ENCODE measurements at places on chromosomes 4 and X.

GRCh38 chrX:148185631-148186030 lies 204.5 kb downstream of the FMR1NB start:
- no peak for DNase-seq

- no peak for DNase-seq
Observed at GRCh38 chrX:111445485-111445884, 33.5 kb upstream of the DCX start.

- no peak for DNase-seq
Observed at GRCh38 chrX:19629541-19629940, 114.2 kb upstream of the MAP3K15 start.

DNA sequence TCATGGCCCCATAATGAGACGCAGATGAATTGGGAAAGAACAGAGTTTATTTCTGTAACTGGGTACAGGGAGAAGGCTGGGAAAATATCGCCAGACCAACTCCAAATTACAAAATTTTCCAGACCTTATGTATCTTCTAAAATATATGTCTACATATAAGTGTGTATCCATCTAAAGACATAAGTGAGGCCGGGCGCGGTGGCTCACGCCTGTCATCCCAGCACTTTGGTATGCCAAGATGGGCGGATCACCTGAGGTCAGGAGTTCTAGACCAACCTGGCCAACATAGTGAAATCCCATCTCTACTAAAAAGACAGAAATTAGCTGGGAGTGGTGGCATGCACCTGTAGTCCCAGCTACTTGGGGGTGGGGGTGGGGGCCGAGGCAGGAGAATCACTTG lies 11.7 kb upstream of the DHRSX start:
- no peak for DNase-seq

DNA sequence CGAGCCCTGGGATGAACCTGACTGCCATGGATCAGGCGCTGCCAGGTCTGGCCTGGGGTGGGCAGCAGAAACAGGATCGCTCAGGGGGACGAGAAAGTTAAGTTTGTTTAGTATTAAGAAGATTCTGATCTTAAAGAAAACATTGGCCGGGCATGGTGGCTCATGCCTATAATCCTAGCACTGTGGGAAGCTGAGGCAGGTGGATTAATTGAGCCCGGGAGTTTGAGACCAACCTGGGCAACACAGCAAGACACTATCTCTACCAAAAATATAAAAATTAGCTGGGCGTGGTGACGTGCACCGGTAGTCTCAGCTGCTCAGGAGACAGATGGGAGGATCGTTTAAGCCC lies 696 bp upstream of the FLNA start:
- no peak for DNase-seq

DNA sequence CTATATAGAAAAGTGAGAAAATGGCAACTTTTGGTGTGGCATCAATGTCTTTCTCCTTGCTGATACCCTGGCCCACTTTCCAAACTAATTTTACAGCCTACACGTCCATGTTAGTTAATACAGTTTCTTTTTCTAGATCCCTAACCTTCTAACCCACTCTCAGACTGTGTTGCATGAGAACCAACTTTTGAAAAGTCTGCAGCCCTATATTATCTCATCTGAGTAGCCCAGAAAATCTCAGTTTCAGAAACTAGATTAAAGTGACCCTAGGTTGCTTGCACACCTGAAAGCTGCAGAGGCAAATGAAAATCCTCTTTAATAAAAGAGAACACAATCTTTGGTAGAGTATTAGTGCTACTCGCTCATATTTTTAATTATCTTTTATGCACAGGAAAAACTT lies 371.6 kb upstream of the EMCN start:
- DNase-seq: no peak

- no peak for DNase-seq
Observed at GRCh38 chr4:128335541-128335940, 47.9 kb upstream of the PGRMC2 start.

- DNase-seq: no peak
Observed at GRCh38 chr4:30875658-30876269, 155.6 kb downstream of the PCDH7 start.

GRCh38 chrX:118455013-118455412 lies 40.6 kb upstream of the DOCK11 start:
- no peak for DNase-seq

DNA sequence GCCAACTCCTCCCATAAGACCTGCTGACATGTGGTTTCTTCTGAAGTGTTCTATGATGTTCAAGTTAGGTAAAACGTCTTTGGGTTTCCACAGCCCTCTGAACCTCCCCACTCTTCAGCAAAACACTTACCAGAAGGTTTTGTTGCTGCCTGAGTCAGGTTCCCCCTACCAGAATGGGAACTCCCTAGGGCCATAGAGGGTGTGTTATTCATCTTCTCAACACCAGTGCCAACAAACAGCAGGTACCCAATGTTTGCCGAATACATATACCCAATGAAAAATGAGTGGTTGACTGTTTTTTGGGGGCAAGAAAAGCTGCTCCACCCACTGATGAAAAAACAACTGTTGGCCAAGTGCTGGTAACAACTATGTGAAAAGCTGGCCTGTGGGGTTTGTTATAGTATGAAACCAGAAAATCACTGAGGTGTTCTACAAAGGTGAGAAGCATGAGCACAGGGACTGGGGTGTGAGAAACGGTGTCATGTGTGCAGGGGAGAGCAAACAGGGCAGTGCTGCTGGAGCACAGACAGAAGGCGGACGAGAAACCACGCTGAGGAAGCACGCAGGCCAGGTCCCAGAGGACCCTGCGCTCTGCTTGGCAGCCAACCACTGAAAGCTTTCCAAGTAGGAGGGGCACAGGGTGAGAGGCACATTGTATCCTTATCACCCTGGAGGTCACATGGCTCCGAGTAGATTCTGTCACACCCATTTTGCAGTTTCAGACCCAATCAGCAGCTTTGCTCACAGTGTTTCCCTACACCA lies 28.8 kb downstream of the ATP8A1 start:
- no peak for DNase-seq

DNA sequence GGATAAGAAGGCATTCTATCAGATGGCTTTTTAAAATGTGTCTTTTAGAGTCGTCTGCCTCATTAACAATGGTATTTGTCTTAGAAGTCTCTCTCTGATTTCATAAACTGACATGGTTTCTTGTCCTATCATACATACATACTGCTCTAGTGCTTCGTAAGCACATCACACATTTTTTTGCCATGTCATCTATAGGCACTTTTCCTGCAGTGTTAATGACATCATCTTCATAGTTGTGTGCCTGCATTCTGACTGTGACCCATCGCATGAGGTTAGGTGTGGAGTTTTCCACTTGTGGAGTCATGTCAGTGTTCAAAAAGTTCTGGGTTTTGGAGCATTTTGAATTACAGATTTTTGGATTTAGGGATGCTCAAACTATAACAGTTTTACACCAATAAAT lies 361.6 kb upstream of the SPOCK3 start:
- no peak for DNase-seq

DNA sequence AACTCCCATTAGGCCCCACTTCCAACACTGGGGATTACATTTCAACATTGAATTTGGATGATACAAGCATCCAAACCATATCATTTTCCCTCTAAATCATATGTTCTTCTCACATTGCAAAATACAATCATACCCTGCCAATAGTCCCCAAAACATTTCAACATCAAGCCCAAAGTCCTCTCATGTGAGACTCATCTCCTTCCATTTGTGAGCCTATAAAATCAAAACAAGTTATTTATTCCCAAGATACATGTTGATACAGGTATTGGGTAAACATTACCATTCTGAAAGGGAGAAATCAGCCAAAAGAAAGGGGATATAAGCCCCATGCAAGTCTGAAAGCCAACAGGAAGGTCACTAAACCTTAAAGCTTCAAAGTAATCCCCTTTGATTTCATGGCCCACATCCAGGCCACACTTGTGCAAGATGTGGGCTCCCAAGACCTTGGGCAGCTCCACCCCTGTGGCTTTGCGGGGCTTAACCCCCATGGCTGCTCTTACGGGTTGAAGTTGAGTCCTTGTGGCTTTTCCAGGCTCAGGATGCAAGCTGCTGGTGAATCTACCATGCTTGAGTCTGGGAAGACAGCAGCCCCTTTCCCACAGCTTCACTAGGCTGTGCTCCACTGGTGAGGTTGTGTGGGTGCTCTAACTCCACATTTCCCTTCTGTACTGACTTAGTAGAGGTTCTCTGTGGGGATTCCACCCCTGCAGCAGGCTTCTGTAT lies 40.6 kb upstream of the SERTM2 start:
- DNase-seq: no peak

DNA sequence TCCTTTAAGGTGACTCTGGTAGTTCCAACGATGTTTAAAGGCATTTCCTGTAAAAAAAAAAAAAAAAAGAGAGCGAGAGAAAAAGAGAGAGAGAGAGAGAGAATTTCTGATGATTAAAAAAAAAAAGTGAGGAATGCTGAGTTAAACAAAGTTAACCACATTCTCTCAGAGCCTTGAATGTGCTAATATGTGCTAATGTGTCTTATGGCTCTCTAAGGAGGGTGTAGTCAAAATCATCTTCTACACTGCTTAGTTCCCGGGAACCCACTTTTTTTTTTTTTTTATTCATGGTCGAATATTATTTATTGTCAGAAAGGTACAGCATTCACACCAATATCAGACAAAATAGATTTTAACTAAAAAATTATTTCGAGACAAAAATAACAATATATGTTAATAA lies 111.7 kb downstream of the SNCA start:
- no peak for DNase-seq

DNA sequence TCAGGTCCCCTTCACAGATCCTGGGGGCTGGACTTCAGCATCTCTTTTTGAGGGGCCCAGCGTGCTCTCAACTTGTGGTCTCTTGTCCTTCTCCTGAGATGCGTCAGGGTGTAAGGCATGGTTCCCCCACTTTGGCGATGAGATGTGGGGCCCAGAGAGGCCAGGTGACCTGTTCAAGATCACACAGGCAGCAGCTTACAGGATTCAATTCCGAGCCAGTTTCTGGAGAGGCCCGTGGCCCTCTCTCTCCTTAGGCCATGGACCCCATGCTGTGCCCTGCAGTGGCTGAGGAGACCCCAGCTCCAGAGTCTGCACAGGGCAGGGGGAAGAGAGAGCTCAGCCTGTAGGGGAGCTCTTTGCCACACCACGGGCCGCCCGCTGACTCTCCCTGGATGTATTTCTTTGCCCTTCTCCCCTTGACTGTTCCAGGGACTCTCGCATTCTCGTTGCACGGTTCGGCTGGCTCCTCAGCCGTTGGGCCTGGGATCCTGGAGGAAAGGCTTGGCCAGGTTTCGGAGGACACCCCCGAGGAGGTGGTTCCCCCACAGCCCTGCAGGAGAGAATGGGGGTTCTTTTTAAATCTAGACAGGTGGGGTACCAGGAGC lies 18.6 kb downstream of the NSG1 start:
- DNase-seq: no peak

- DNase-seq: no peak
Observed at GRCh38 chr4:140156529-140157171, 2.7 kb upstream of the MAML3 start.
